NCI-H2029 (cell line): ENCODE measurements at places on chromosomes 2 and 18.

GRCh38 chr2:213751446-213751845, 467.2 kb downstream of the SPAG16 start:
- no peak for DNase-seq

DNA sequence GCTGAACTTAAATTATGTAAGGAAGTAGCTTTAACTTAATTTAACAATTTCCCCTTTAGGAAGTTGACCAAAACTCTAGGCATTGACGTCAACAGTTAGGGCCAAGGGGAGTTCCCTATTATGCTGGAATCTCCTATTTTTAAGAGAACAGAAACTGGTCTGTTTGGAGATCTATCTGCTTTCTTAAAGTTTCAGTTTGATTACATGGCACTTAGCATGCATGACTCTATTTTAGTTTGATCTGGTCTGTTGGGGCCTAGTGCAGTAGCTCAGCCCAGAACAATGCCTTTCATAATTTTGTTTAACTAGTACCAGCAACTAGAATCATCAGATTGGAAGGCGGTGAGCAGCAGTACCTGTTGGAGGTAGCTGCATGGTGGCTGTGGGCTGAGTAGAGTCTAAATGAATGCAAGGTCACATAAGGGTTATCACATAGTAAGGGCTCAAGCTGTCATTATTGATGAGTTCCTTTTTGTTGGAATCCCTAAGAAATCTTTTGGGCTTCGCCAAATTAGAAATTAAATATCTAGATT, 60.5 kb upstream of the ZNG1B start:
- DNase-seq: no peak

GRCh38 chr18:3114451-3114850, 101.5 kb upstream of the LPIN2 start:
- no peak for DNase-seq

GRCh38 chr18:55384551-55385275, 203.3 kb downstream of the TCF4 start:
- DNase-seq: no peak

GRCh38 chr2:44981714-44982108, 27.5 kb downstream of the SIX2 start:
- peak; percentile 25 for DNase-seq

GRCh38 chr2:111523009-111523408, 361.0 kb downstream of the ANAPC1 start:
- no peak for DNase-seq

GRCh38 chr2:102558463-102558862, 60.9 kb upstream of the SLC9A2 start:
- no peak for DNase-seq

- no peak for DNase-seq
These were observed 38.5 kb downstream of the PSMG2 start for GRCh38 chr18:12741351-12741750.

GRCh38 chr2:8534729-8535468, 147.0 kb upstream of the ID2 start:
- DNase-seq: no peak

DNA sequence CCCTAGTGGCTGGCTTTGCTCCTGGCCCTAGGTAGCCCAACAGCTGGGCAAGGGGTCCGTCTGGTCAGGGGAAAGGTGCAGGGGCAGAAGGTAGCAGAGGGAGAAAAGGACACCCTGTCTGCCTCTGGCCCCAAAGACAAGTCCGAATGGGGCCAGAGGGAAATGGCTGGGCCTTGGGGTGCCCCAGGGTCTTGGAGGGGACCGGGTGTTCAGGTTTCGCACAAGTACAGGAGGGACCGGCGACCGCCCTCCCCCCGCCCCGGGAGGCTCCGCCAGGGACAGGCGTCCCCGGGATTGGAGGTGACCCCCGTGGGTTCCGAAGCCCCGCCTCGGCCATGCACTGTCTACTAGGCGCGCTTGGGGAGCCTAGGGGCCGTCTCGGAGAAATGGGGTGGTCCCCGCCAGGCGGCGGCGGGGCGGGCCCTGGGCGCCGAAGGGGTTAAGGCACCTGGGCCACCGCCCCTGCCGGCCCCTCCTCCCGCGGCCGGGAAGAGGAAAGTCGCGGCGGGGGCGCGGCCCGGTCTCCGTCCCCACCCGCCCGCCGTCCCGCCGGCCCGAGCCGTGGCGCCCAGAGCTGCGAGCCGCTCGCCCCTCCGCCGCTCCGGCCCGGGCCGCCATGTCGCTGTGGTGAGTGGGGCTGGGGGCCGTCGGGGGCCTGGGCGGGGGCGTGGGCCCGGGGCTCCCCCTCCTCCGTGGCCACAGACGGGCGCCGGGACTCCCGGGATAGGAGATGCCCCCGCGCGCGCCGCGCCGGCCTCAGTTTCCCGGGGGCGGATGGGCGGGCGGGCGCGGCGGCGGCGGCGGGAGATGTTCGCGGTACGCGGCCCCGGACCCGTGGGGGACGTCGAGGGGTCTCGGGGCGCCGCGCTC, at the start of gene B3GNT7:
TSS of gene B3GNT7 (plus strand) at position 523 of the 870 bp plus-strand sequence. CDS start at position 617, 94 bp downstream.
- DNase-seq: no peak

GRCh38 chr2:5926871-5927512, 234.8 kb downstream of the SOX11 start:
- no peak for DNase-seq

DNA sequence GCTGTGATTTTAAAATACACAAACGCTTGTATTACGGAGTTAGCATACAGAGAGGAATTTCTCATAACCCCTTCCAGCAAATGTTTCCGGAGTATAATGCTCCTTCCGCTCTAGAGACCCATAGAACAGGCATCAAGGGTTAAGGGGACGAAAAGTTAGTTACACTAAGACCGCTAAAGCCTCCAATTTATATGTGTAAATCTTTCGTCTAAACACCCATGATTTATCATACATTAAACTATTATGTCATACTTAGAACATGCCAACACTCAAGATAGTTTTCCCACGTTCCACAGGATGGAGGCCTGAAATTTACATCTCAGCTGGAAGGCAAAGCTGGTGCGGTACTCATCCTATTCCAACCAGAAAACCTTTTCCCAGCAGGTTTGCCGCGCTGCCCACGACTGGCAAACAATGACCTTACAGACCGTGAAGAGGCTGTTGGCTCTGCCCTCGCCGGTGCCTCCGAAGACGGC, 650 bp downstream of the ORMDL1 start:
- peak; percentile 31 for DNase-seq

GRCh38 chr2:220845766-220846273, 726.3 kb downstream of the EPHA4 start:
- DNase-seq: no peak

GRCh38 chr2:159075727-159076126, 107.3 kb downstream of the TANC1 start:
- DNase-seq: no peak

GRCh38 chr2:18402-19271, 27.7 kb downstream of the FAM110C start:
- DNase-seq: no peak

- DNase-seq: no peak
These were observed 112.4 kb upstream of the RIOK3 start for GRCh38 chr18:23340661-23341060.

GRCh38 chr2:207505728-207506127, 24.0 kb upstream of the CREB1 start:
- DNase-seq: no peak

GRCh38 chr2:237572742-237573101, 6.3 kb downstream of the PRLH start:
- DNase-seq: no peak

GRCh38 chr18:79926715-79927606, 24.5 kb downstream of the SLC66A2 start:
- no peak for DNase-seq

DNA sequence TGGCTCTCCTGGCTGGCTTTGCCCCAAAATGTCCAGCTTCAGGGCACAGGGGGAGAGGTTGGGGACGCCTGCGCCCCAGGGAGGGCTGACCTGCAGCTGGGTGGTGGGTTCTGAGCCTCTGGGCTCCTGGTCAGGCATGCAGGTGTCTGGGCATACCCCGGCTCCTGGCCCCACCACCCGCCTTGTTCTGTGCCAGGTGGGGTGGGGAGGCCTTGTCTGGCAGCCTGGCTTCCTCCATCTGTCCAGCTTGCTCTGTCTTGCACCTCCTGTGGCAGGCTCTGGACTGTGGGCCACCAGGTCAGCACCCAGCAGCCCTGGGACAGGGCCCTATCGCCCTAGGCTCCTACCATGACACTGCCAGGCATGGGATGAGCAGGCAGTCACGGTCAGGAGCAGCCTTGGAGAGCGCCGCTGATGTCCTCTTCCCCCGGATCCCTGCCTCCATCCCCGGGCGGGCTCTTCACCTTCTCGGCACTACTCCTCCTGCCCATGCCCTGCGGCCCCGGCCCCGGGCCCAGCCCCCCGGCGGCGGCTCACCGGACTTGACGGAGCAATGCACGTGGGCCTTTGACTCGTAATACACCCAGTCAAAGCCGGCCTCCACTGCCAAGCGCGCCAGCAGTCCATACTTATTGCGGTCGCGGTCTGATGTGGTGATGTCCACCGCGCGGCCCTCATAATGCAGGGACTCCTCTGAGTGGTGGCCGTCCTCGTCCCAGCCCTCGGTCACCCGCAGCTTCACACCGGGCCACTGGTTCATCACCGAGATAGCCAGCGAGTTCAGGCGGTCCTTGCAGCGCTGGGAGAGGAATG, 3.6 kb downstream of the IHH start:
- DNase-seq: no peak

- no peak for DNase-seq
These were observed 300.5 kb downstream of the INSIG2 start for GRCh38 chr2:118388771-118389170.

- DNase-seq: no peak
These were observed 70.6 kb downstream of the COPS8 start for GRCh38 chr2:237156031-237156856.

GRCh38 chr2:157741819-157742484, 113.3 kb upstream of the ACVR1C start:
- no peak for DNase-seq

DNA sequence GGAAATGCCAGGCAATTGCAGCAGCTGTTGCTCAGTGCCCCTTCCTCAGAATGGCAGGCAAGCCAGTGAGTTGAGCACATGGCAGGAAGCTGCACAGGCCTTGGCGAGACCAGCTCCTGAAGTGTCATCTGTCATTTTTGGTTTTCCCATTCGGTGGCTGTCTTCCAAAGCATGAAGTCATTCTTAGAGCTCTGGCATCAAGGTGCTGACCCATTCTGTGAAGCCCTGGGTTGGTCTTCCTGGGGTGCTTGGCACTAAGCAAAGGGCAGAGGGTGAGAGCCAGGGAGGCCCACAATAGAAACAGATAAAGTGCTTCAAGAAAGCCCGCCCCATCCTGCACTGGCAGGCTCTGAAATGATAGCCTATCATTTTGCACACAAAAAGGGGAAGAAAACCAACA, 150.5 kb downstream of the VAPA start:
- DNase-seq: no peak

DNA sequence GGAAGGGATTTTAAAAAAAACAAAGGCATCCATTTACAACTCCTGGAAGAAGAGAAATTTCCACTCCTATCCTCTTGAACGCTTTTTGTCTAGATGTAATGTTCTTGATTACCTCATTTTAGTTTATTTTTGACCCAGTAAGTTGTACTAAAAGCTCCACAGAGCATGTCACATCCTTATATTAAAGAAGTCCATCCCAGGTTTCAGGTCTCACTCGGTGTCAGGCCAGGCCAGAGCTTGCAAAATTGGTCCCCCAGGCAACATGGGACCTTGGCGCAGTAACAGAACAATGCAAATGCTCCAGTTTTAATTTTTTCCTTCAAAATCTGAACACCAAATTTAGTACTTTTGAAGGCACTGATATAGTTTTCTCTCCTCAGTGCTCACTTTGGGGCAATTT, 218.4 kb upstream of the REV1 start:
- no peak for DNase-seq

GRCh38 chr18:36535202-36535935, 237.9 kb downstream of the FHOD3 start:
- no peak for DNase-seq

DNA sequence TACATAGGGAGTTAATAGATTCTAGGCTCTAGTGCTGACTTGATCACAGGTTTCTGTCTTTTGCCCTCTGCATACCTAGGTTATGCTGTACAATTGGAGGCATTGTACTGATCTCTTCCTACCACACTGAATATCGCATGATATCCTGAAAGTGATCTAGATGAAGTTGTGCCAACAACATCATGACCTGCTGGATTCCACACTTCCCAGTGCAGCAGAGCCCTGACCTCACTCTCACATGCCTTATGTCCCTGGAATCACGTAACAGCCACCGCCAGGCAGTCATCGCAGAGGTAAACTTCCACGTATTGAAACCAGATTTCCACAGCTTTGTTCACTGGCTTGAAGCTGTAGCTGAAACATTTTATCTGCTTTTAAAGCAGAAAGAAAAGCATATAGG, 214.0 kb downstream of the ANKRD30B start:
- no peak for DNase-seq

DNA sequence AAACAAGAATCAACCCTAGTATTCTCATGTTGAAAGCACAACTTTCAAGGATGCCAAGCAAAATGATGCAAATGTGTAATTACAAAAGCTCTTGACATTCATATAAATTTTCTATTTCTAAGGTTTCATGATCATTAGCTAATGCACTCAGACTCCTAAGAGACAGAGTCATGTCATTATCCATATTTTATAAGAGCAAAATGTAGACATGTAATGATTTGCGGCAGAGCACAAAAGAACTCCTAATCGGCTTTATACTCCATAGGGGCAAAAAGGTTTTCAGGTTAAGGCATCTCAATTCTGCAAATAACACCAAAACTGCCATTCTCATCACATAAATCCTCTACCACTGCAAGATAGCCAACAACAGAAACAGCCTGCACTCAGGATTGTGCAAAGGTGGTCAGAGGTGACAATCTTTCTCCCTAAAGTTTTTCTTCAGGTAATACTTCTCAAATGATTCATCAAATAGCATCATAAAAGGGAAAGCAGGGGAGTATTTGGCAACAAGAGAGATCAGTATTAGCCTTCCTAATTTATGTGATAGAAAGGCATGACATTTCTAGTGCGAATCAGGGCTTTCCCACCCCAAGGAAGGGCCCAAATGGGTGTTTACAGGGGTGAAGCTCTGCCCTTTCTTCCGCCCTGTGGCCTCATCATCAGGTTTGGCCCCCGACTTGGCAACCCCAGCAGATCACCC, 64.7 kb downstream of the STK39 start:
- DNase-seq: no peak

- DNase-seq: peak; percentile 30
These were observed 82.1 kb downstream of the EIF2AK3 start for GRCh38 chr2:88545118-88545517.

- no peak for DNase-seq
These were observed 140.2 kb upstream of the BCL2L11 start for GRCh38 chr2:110980339-110981062.

DNA sequence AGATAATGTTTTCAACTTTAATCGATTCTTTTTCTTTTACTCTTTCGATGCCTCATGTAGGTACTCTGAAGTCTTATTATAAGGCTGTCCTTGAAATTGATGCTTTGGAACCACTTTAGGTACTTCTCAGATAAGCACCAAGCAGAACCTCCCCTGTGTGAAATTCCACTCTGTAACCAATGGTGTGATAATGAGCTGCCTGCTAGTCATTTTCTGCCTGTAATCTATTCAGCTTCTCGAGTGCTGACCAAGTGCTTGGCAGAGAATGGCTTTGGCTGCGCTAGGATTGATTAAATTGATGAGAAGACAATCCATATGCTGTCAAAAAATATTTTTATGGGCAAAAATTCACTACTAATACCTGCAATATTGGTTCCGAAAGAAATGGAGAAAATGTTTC, 132.1 kb upstream of the STON1 start:
- DNase-seq: no peak
